ENCODE measurements at places on chromosomes 4 and X.

GRCh38 chrX:38882894-38883626 is 81.8 kb downstream of the MID1IP1 start:
- DNase-seq, result no peak

DNA sequence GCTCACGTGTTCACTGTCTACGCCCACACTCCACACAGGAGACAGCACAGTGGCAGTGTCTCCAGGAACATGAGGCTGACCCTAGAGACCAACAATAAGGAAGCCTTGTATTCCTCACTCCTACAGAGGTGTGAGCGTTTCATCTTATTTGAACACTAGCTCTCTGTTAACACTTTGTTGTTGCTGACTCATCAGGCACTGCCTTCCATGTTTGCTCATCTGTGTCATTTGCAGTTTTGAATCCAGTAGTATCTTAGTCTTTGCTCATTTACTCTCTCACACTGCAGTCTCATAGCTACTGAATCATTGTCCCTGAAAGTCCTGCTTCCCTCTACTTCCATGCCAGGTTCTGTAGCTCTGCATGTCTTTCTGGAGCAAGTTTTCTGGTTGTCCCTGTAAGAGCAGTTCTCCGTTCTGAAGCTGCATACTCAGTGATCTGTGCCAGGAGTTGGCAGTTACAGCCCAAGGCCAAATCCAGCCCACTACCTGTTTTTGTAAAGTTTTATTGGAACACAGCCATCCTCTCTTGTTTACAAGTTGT is 80.3 kb upstream of the DCLK2 start:
- no peak for DNase-seq

DNA sequence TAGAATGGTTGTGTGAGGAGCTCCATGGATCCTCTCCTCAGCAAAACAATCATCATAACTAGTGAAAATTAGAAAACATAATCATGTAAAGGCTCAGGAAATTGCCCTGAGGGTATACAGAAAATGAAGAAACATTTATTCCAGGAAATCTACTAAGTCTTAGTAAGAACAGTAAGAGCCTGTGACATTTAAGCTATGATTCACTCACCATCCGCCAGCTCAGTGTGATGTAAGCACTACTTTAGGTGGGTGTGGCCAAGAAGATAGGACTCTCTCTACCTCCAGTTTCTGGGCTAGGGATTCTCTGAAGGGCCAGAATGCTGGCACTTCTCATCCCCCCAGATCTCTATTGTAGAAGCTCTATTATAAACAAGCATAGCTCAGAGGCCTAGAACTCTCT is 147.5 kb downstream of the DLG3 start:
- DNase-seq, result no peak

DNA sequence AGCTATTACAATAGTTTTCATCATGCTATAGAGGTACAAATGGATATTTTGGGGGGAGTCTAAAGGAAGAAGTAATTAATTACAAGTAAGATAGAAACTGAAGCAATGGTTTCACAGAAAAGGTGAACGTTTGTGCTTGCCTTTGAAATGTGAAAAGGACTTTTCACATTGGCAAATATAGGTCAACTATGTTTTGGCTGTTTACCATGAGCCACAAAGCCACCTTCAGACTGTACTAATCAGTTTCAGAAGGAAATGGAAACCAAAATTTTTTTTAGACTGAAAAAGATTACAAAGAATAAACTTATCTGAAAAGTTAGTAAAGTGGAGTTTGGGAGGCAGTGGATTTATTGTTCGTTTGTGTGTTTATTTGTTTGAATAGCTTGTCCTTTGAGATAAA is 32.1 kb downstream of the SYTL5 start:
- no peak for DNase-seq

- peak; percentile 91 for DNase-seq
Measured at GRCh38 chr4:8198906-8199593, at the start of gene SH3TC1. Gene SH3TC1 (plus strand): TSS chr4:8199290. CDS start chr4:8205195, 5,905 bp downstream.
